ENCODE measurements at places on chromosomes 2 and 18.

DNA sequence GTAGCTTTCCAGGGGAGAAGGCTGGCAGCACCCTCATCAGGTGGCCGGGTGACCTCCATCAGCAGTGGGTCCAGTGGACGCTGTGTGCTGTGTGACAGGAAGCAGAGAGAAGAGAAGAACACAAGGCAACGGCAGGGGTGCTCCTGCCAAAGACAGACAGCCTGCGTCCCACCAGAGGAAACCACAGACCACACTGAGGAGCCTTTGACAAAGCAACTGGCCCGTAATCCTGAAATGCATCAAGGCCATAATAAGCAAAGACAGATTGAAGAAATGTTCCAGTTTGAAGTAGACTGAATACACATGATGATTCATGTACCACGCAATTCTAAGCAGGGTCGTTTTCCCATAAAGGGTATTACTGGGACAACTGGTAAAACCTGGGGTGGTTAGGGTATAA, 172.4 kb downstream of the FBXO15 start:
- DNase-seq, result no peak

DNA sequence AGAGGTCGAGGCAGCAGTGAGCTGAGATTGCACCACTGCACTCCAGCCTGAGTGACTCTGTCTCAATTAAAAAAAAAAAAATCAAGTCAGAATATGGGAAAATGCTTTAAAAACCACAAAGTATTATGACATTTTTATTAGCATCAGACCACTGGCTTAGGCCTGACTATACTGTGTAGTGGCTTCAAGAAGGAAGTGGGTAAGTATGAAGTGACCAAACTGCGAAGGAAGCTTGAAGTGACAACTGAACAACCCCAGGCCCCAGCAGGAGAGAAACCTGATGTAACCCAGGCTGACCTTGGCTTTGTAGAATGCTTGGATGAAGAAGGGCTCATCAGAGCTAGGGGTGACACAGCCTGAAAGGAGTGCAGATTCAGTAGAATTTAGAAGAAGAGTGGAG, 21.4 kb upstream of the HAAO start:
- no peak for DNase-seq

GRCh38 chr2:189719571-189719970, 43.0 kb downstream of the OSGEPL1 start:
- DNase-seq, result no peak

DNA sequence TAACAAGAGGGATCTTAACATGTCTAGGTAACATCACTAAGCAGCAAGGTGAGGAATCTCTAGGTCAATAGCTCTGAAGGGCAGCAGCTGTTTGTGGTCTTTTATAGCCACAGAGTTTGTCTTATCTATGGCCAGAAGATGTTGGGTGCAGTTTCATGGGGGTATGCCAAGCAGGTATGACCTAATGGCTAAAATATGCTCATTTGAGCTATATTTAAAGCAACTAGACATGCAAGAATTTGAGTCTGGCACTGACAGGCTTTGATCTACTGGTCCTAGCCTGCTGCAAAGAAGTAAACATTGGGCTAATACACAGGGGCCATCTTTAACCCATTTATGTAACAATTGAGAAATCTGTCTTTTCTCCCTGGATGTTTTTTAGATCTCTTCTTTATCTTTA, 13.9 kb upstream of the UGP2 start:
- DNase-seq, result no peak

DNA sequence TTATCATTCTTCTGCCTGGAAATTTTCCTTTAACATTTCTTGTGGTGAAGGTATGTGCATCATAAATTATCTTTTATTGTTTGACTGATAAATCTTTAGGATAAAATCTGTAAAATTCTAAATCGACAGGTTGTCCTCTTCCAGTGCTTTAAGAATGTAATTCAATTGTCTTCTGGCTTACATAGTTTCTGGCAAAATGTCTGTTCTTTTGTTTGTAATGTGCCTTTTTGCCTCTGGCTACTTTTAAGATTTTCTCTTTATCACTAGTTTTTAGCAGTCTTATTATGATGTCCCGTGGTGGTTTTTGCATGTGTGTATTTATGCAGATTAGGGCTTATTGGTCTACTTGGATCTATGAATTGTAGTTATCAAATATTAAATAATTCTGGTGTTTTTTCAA, 203.6 kb upstream of the COPS8 start:
- no peak for DNase-seq

DNA sequence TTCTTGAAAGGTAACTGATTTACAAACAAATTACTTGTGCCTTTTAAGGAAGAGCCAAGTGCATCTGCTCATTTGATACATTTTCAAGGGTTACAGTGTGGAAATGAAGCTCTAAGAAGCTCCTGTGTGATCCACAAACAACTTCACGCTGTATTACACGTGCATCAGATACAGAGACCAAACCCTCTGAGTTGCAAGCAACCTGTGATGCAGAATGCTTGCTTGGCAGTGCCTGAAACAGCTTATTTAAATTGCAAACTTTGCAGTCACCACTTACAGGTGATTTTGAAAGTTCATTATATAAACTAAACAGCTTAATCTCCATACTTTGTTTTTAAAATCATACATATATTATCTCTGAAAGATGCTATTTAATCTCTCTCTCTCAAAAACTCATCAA, 50.1 kb downstream of the ZEB2 start:
- DNase-seq, result no peak

- DNase-seq, result no peak
Observed at GRCh38 chr2:37866171-37866934, 58.7 kb upstream of the RMDN2 start.

GRCh38 chr2:124884315-124884714, 859.2 kb downstream of the CNTNAP5 start:
- no peak for DNase-seq

DNA sequence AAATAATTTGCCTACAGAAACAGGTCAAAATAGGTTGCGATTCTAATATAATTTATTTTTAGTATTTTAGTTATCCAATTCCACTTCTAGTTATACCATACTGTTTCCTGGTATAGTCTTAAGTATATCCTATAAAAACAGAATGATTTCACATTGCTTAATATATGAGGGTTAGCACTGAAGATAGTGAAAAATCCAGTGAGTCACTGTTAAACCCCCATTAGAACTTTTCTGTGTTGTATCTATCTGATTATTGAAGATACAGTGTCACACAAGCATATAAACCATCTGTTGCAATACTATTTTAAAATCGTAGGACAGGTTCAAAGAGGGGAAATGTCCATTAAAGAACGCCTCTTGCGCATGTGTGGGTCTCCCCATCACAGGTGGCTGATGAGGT, 110.0 kb downstream of the FEZ2 start:
- DNase-seq, result no peak

GRCh38 chr2:106864051-106864450, 21.9 kb downstream of the ST6GAL2 start:
- DNase-seq, result no peak

DNA sequence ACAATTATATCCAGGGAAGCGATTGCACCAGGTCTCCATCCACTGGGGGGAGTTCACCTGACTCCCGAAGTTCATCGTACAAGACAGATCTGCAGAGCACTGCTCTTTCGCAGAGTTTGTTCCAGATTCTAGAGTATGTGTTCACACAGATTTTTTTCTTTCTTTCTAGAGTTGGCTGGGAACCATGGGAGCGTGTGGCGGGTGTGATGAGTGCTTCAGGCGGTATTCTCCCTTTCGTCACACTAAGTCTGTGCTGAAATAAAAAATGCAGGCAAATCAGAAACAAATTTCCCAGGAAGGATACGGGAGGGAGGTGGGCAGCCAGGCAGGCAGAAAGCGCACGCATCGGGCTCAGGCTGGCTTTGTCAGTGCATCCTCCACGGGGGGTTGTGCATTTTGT, 129.8 kb upstream of the SOX11 start:
- DNase-seq, result no peak

DNA sequence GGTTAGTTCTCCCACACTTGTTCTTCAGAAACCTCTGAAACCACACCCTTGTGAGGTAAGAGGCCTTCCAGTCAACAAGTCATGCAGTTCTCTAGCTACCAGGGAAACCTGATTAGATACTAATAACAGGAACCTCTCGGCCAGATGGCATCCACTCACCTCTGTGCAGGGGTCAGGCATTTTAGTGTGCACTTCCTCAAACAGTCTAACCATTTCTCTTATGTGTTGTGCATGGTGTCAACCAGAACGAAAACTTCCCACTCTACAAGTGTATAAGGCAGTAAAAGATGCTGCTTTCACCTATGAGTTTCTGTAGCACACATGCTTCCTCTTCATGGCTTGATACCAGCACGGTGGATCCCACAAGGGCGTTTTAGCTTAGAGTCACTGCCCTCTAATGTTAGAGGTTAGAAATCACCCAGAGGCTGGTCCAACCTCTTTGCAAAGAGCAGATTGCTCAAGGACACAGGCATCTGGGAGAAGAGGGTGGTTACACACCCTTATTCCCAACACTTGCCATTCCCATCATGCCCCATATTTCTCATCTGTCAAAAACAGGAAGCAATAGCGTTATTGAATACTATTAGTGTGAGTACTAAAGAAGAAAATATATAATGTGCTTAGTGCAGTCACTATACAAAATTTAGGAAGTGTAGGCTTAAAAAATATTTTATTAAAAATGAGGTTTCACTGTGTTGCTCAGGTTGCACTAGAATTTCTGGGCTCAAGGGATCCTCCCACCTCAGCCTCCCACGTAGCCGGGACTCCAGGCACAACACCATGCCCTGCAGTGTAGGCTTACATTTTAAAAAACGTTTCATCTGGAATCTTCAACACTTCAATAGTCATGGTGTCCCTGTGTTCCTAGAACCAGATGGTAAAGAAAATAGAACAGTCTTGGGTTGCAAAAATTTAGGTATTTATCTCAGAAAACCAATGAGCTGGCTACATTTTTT, 34.5 kb upstream of the RAB31 start:
- no peak for DNase-seq

DNA sequence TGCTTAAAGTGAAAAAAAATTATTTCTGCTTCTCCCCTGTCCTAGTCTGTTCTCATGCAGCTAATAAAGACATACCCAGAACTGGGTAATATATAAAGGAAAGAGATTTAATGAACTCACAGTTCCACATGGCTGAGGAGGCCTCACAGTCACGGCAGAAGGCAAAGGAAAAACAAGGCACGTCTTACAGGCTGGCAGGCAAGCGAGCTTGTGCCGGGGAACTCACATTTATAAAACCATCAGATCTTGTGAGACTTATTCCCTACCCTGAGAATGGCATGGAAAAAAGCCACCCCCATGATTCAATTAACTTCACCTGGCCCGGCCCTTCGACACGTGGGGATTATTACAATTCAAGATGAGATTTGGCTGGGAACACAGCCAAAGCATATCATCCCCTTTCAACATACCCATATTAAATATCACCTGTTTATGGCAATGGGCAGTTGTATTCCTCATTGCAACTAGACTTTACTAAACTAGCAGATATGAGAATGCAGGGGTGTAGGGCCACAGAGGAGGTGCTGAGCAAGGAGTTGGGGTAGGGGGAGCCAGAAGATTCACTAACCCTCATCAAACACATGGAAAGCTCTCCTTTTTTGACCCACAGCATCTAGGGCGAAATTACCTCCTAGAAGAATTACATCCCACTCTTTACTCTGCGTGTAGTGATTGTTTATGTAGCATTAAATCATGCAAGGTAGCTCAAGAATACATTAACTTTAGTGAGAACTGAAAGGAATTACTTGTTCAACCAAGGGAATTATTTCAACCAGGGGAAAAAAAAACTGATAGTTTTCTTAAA, 183.3 kb upstream of the DOK6 start:
- DNase-seq, result no peak

DNA sequence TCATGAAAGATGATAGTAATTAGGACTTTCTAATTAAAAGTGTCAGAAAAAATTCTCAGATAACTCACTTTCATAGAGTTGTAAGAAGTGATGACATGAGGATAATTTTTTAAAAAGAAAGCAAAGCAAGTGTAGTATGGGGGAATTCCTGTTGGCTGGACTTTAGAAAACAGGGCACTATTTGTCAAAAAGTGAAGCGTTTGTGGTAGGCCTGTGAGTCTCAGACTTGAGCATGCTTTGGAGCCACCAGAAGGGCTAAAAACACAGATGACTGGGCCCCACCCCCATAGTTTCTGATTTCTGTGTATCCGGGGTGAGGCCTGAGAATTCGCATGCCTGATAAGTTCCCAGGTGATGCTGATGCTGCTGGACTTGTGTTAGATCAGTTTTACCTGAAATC, 222.6 kb upstream of the LRRTM1 start:
- no peak for DNase-seq

GRCh38 chr2:236675051-236675450, 105.4 kb downstream of the ACKR3 start:
- DNase-seq, result no peak

DNA sequence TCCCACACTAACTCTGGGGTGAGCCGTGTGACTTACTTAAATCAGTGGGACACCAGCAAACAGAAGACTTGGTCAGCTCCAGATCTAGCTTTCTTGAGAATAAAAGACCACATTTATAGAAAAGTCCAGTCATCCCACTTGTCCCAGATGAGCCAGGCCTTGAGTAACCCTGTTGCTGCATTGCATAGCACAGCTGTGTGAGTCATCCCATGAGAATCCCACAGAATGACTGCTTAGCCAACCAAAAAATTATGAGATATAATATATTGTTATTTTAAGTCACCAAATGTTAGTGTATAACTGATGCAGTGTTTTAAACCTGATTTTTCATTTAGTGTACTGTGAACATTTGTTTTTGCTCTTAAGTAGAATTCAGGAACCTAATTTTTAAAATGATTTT, 94.2 kb upstream of the FSHR start:
- DNase-seq, result no peak

DNA sequence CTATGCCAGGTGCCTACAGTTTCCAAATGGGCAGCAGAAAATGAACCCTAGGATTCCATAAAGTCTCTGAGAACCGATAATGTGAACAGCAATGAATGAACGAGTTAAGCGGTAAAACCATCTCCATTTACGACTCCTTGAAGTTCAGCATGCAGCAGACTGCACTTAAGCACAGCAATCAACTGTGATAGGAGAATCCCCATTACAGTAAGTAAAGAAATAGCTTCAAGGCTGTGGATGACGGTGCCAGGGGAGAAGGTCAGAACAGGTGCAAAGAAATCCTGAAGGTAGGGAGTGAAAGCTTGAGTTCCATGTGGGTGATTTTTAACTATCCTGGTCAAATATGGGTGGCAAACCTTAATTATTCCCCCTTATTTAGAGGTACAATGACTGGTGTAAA, 444.4 kb downstream of the NCKAP5 start:
- DNase-seq, result no peak

GRCh38 chr18:77168811-77169311, 36.3 kb upstream of the MBP start:
- no peak for DNase-seq

GRCh38 chr2:189300916-189301315, 121.4 kb upstream of the COL5A2 start:
- DNase-seq, result no peak

GRCh38 chr2:61253136-61253535, 91.1 kb downstream of the C2orf74 start:
- no peak for DNase-seq
